ENCODE measurements at places on chromosomes 3 and 15. TPM values are rescaled to one million over a fixed set of nuclear protein-coding genes. Genes with fewer than 3 reads are reported as not detected.

The HESX1 gene
- 0.98 TPM for total RNA-seq

The ZIC1 gene
- 54.3 TPM for total RNA-seq

The POPDC2 gene
- 3.8 TPM for total RNA-seq

DNA sequence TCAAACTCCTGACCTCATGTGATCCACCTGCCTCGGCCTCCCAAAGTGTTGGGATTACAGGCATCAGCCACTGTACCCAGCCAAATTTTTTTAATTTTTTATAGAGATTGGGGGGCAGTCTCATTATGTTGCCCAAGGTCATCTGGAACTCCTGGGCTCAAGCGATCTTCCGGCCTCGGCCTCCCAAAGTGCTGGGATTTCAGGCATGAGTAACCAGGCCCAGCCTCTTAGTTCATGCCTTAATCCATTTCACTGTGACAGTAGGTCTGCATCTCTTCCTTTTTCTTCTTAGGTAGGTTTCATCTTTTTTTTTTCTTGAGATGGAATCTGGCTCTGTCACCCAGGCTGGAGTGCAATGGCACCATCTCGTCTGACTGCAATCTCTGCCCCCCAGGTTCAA is 37.3 kb upstream of the PPP4R2 start:
- no peak overlapping the region for H3K4me3 ChIP-seq
- peak overlapping the region; percentile 85 for H3K27ac ChIP-seq
- H3K4me1 ChIP-seq = peaks cover 54% of the 10 kb centered on the region
- DNase-seq = no peak
- H3K36me3 ChIP-seq = no peaks in the 10 kb centered on the region
- H3K27me3 ChIP-seq = no peaks in the 10 kb centered on the region

DNA sequence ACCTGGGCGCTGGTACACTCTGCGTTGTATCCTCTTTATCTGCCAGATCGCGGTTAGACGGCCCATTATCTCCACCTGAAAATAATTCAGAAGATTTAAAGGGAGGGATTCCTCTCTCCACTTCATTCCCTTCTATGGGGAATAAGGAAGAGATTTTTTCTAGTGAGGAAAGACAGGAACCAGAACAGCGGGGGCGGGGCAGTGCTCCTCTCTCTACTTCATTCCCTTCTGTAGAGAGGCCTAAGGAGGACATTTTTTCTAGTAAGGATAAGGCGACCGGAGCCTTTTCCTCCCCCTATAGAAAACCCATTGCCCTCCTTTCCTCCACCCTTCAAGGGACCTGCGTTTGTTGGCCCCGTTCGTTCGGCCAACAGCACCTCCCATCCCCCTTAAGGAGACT is 8.3 kb upstream of the LIPH start:
- H3K27ac ChIP-seq = no peak overlapping the region
- H3K4me1 ChIP-seq = peaks cover 8% of the 10 kb centered on the region
- no peak for DNase-seq
- no peaks in the 10 kb centered on the region for H3K36me3 ChIP-seq
- peaks cover 39% of the 10 kb centered on the region for H3K27me3 ChIP-seq
- H3K4me3 ChIP-seq = no peak overlapping the region

The ZNF860 gene
- 0.27 TPM for total RNA-seq

The CHRFAM7A gene
- total RNA-seq = 12.7 TPM

- H3K4me3 ChIP-seq = no peak overlapping the region
- no peaks in the 10 kb centered on the region for H3K36me3 ChIP-seq
- peaks cover 1% of the 10 kb centered on the region for H3K4me1 ChIP-seq
- DNase-seq = no peak
- no peaks in the 10 kb centered on the region for H3K27me3 ChIP-seq
These were observed 527.9 kb upstream of the NAALADL2 start for GRCh38 chr3:174331095-174331800.

DNA sequence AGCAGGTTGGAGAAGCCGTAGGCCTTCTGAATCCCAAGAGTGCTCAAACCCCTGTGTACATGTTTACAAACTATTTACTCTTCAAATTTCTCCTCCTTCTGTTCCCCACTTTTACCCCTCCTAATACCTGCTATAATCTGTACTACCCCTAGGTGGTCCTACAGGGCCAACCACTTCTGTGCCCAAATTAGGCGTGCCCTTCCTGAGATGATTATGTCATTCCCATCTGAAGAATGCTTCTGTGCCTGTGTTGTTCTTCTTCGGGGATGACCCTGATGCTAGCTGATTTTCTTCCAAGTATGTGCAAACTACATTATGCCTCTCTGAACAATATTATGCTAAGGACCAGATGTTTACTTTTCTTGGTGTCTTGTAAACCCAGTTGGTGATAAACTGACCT is 20.5 kb downstream of the RBP2 start:
- no peak overlapping the region for H3K27ac ChIP-seq
- no peaks in the 10 kb centered on the region for H3K36me3 ChIP-seq
- no peak for DNase-seq
- H3K27me3 ChIP-seq = no peaks in the 10 kb centered on the region
- no peak overlapping the region for H3K4me3 ChIP-seq

The STAC gene
- 0.93 TPM for total RNA-seq

The GRAMD2A gene
- total RNA-seq = 0.35 TPM

The DGKG gene
- 0.18 TPM for total RNA-seq

The GOLGA6D gene
- total RNA-seq = not detected

GRCh38 chr3:177813322-177813721 is 616.0 kb upstream of the TBL1XR1 start:
- H3K4me3 ChIP-seq = no peak overlapping the region
- no peaks in the 10 kb centered on the region for H3K27me3 ChIP-seq
- H3K4me1 ChIP-seq = peaks cover 24% of the 10 kb centered on the region
- no peaks in the 10 kb centered on the region for H3K36me3 ChIP-seq

The VPS8 gene
- 55.7 TPM for total RNA-seq

The AGTR1 gene
- total RNA-seq = 2.1 TPM

The ARPIN gene
- 26.0 TPM for total RNA-seq

DNA sequence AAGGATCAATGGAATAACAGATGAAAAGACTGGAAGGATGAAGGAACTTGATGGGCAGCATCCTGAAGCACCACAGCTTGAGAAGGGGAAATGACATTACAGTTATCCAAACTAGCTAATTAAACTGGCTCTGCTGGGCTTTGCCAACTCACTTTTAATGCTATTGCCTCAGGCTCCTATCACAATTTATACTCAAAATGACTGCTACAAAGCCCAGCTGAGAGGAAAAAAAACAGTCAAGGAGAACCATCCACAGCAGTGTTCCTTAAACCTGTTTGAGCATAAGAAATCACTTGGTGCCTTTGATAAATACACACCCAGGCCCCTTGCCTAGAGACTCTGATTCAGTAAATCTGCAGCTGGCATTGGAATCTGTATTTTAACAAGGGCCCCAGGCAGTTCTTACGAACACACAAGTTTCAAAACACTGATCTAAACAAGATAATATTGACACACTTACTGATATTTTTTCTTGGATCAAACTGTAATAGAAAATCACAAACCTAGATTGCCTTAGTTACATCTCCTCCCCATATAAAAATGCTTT is 85.8 kb downstream of the MB21D2 start:
- DNase-seq = no peak
- H3K27me3 ChIP-seq = no peaks in the 10 kb centered on the region
- H3K27ac ChIP-seq = no peak overlapping the region
- peaks cover 2% of the 10 kb centered on the region for H3K36me3 ChIP-seq
- no peak overlapping the region for H3K4me3 ChIP-seq
- H3K4me1 ChIP-seq = peaks cover 36% of the 10 kb centered on the region

Measured in neural crest cell (in vitro differentiated cells).